ENCODE measurements at places on chromosomes 2 and 18.

GRCh38 chr2:237574894-237575868 is 8.8 kb downstream of the PRLH start:
- no peak for DNase-seq

- DNase-seq: no peak
Observed at GRCh38 chr2:137677466-137677865, 286.8 kb upstream of the HNMT start.

DNA sequence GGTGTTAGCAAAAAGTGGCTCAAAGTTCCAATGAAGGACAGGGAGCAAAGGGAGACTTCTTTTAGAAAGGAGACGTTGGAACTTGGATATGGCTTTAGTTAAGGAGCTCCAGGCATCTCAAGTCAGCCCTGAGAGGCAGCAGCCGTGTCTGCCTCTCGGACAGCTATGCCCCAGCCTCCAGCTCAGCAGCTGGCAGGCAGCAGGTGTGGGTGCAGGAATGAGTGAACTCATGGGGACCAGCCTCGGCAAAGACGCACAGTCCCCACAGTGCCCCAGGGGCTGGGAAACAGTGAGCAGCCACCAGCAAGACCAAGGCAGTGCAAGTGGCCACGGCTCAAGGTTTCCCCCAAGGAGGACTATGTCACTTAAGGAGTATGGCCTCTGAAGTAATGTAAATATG is 1.6 kb upstream of the LRRFIP1 start:
- DNase-seq: no peak

DNA sequence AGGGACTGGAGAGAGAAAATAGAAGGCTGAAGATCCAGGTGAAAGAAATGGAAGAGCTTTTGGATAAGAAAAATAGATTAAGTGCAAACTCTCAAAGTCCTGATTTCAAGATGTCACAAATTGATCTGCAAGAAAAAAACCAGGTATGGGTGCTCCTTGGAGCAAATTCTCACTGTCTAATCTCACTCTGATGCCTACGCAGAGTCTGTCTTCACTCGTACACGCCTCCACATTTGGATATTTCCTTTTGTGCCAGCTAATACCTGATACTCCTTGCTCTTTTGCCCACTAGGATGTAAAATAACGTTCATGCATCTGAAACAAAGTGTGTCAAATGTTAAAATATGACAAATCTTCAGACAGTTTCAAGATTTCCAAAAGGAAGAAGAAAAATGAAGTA is 99.4 kb downstream of the CCDC102B start:
- no peak for DNase-seq

GRCh38 chr2:180289627-180290026 is 282.5 kb upstream of the CWC22 start:
- no peak for DNase-seq

GRCh38 chr2:86224645-86225355 is 25.5 kb downstream of the MRPL35 start:
- DNase-seq: no peak
